Stimulated activated CD4-positive, alpha-beta T cell treated with anti-CD3 and anti-CD28 coated beads, Interleukin-2, amount 100 ng/mL, for 24 hours (primary cell): ENCODE measurements at places on chromosomes 13 and 19.
A peak's percentile ranks its signal among the peaks of the same experiment; 100 is the strongest.

- no peak for DNase-seq
These were observed 66.7 kb downstream of the SLC10A2 start for GRCh38 chr13:102999499-102999898.

GRCh38 chr19:1851654-1852580 is 3.6 kb upstream of the REXO1 start:
- DNase-seq, result peak; percentile 66

DNA sequence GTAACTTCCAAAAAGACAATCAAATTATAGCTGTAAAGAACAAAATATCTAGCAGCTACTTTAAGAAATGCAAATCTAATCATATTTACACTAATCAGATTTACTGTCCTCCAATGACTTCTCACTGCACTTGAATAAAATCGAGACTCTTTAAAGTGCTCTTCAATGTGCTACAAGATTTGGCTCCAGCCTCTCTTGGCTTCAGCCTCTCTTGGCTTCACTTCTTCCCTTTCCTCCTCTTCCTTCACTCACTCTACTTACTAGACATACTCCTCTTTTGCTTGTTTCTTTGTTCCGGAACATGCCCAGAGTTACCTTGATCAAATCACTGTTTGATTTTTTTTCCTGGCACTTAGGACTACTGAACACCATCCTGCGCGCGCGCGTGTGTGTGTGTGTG is 495.4 kb downstream of the LMO7 start:
- no peak for DNase-seq

- no peak for DNase-seq
These were observed 48.0 kb upstream of the ITM2B start for GRCh38 chr13:48185018-48185417.

DNA sequence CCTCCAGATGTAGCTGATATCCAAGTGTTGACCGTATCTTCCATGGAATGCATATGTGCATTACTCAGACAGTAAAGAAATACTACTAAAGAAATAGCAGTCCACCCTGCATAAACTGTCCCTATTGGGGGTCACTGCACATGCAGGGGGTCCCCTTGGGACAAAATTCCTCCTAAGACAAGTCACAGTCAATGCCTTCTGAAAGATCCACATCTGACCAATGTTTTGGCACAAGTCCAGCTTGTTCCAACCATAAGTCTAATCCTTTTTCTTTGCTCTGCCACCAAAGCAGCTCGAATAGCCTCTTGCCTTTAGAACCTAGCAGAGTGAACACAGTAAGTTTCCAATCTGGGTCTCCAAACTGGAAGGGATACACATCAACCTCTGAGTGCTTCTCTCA is 87.9 kb downstream of the DIAPH3 start:
- DNase-seq, result no peak

DNA sequence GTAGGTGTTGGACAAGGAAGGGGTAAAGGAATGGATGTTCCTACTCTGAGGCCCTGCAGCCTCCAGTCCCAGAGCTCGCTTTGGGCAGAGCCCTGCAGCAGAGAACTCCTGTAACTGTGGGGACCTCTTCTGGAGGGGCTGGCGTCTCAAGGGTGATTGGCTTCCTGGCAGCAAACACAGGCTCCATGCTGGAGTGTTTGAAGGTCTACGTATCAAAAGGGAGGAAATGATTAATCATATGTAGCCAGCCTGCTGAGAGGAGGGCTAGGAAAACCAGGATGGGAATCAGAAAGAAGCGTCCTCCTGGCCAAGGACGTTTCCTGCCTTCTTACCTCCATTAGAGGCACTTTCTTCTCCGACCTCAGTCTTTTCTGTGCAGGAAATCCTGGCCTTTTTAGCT is 208.5 kb downstream of the TSHZ3 start:
- no peak for DNase-seq

DNA sequence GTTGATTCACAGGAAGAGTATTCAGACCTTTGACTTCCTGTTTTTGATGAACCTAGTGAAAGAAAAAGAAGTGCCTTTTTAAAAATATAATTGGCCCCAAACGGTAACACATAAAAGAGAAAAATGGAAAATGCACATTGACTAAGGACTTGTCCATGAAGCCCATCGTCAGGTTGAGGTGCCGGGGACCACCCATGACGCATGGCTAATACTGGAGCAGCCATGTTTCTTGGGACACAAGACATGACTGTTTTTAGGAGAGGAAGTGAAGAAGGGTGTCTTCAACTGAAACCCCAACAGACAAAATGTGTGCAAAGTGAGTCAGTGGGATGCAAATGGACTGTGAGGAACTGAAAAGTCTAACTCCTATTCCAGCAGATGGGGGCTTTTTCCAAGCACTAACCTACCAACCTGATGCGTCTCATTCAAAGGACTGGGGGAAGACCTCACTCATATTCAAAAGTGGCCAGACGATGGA is 459.4 kb downstream of the FOXO1 start:
- DNase-seq, result peak; percentile 29

- no peak for DNase-seq
These were observed 45.9 kb downstream of the SPTBN4 start for GRCh38 chr19:40512473-40513344.

- DNase-seq, result no peak
These were observed 27.3 kb upstream of the VWA8 start for GRCh38 chr13:41988244-41988643.

DNA sequence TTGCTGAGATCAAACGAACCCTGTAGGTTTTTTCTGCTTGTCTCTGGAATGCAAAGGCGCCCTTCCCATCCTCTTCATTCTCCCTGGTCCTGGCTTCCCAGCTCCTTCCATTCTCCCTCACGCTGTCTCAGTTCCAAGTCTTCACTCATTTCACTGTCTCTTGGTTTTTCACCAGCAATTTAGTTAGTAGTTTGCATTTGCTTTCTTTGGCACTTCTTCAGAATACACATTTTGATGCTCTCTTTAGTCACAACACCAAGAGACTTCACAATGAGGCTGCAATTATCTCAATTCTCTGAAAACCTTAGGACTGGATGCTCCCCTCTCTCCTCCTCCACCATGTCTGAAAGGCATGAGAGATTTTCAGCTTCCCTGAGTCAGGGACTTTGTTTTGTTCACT is 470.7 kb downstream of the FGF14 start:
- no peak for DNase-seq

DNA sequence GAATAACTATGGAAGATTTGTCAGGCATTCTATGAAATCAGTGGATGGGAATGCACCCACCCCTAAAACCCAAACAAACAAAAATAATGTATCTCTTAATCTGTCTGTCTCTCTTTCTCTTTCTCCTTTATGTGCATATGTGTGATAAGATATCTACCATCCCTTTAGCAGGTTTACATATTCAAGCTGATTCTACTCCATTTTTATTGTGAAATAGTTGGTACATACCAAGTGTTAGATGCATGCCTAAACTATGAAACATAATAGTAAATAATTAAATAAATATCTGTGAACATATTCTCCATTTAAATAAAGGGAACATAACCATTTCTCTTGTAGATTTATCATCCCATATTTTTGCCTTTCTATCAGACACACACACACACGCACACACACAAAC is 121.8 kb upstream of the PCDH9 start:
- DNase-seq, result no peak

DNA sequence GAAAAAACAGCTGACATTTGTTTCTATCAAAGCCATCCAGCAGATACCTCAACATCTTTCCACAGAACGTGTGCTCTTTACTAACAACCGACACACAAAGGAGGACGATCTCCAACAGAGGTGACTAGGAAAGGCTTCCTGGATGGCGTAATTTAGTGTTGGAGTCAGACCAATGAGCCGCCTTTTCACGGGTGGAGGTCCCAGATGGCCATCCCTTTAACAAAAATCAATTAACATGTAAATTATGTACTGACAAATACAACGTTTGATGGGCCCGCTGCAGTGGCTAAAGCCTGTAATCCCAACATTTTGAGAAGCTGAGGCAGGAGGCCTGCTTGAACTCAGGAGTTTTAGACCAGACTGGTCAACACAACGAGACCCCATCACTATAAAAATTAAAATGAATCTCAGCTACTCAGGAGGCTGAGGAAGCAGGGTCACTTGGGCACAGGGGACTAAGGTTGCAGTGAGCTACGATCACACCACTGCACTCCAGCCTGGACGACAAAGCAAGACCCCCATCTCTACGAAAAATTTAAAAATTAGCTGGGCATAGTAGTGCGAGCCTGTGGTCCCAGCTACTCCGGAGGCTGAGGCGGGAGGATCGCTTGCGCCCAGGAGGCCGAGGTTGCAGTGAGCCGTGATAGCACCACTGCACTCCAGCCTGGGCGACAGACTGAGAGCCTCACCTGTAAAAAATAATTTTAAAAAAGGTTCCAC is 1.2 kb upstream of the DPY19L3 start:
- no peak for DNase-seq

- no peak for DNase-seq
These were observed 92.5 kb downstream of the UQCRFS1 start for GRCh38 chr19:29120466-29120865.

GRCh38 chr13:22108283-22108942 is 437.5 kb downstream of the FGF9 start:
- no peak for DNase-seq

GRCh38 chr19:13629687-13630357 is 123.5 kb upstream of the CACNA1A start:
- DNase-seq, result no peak

GRCh38 chr13:76812206-76812897 is 73.9 kb downstream of the KCTD12 start:
- no peak for DNase-seq

- no peak for DNase-seq
These were observed 159.6 kb downstream of the FOXO1 start for GRCh38 chr13:40506592-40507446.

DNA sequence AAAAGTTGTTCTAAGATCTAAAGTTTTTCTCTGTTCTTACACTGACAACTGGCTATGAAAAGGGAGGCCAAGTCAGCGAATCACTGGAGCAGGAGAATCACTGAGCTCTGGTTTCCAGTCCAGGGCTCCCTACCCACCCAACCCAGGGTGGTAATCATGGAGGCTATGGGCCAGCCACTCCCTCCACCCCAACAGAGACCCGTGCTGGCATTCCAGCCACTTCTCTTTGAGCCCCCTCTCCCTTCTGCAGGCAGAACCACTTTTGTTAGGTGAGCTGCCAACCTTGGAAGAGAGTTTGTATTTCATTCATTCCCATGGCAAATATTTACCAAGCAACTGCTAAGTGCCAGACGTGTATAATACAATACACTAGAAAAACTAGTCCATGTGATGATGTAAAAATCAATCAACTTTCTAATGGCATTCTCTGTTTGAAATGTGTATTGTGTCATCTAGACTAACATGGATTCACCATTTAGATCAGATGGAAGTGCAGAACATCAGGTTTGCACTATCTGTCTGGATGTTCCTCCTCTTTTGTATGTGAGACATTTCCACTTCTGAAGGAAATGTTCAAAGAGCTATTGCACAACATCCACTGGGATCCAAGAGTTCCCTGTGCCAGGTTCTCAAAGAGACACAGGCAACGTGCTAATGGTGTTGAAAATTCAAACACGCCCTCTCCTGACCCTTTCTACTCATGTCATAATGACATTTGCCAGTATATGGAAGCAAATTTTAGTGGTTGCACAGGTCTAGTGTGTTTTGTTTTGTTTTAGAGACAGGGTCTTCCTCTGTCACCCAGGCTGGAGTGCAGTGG is 5.3 kb downstream of the MLNR start:
- no peak for DNase-seq

- no peak for DNase-seq
These were observed 39.3 kb upstream of the GPR183 start for GRCh38 chr13:99346335-99347042.

DNA sequence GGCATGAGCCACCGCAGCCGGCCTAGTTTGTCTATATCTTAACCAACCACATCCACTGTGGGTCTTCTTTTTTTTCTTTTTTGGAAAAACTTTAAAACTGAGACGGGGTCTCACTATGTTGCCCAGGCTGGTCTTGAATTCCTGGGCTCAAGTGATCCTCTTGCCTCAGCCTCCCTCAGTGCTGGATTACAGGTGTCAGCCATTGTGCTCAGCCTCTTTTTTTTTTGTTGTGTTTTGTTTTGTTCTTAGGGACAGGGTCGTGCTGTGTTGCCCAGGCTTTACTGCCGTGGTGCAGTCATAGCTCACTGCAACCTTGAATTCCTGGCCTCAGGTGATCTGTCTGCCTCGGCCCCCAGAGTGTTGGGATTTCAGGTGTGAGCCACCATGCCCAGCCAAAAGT is 7.4 kb downstream of the SNRNP70 start:
- no peak for DNase-seq

DNA sequence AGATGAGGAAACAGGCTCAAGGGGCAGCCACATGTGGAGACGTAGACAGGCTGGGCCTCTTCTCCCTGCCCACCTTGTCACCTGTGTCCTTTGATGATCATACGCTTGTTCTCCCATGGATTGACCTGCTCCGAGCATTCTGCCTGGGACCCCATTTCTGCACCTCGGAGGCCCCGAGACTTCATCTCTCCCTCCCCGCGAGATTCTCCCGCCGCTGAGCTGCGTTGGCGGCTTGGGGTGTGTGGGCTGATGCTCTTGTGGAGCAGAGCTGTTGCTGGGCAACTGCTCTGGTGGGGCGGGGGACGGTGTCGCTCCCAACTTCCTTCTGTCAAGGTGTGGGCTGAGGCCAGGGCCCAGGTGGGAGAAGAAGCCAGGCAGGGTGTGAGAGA is 22.1 kb downstream of the MAST3 start:
- peak; percentile 60 for DNase-seq

- no peak for DNase-seq
These were observed 58.8 kb downstream of the POLR1D start for GRCh38 chr13:27680465-27680864.

DNA sequence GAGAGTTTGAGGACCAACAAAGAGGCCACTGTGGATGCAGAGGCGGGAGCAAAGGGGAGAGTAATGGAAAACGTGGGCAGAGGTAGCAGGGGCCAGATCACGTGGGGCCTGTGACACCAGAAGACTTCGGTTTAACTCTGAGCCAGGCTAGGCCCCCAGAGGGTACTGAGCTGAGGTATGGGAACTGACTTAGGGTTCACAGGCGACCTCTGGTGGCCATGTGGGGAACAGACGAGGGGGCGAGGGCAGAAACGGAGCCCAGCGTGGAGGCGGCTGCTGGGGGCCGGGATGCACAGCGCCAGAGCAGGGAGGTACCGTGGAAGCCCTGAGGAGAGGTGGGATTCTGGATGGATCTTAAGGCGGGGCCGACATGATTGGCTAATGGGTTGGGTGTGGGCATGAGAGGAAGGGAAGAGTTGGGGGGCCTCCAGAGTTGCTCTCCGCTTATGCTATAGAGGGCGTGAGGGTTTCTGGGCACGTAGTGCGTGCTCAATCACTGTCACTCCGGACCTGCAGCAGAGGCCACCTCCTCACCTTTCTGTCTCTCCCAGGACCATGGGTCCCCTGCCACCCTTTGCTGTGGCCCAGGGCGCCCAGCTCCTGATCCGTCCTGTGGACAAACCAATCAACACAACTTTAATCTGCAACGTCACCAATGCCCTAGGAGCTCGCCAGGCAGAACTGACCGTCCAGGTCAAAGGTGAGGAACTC is 13.7 kb downstream of the PVR start:
- DNase-seq, result peak; percentile 82

DNA sequence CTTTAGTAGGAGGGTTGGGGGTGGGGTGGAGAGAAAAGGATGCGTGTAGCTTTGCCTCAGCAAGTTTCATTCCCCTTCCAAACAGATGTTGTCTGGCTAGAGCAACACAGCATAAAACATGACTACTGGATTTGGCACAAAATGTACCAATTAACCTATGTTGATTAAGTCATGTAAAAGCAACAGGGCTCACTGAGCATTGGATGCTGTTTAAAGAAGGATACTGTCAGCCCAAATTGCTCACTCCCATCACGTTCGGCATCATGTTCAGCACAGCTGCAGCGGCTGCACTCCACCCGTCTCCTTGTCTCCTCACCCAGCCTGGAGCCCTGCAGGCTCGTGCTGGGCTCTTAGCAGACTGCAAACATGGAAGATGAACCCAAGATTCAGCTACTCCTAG is 77.5 kb downstream of the DLEU7 start:
- DNase-seq, result no peak
